Stimulated activated CD8-positive, alpha-beta memory T cell treated with anti-CD3 and anti-CD28 coated beads, Interleukin-4, amount 100 ng/mL, for 1 hour (primary cell): ENCODE measurements at places on chromosomes 12 and 14.

DNA sequence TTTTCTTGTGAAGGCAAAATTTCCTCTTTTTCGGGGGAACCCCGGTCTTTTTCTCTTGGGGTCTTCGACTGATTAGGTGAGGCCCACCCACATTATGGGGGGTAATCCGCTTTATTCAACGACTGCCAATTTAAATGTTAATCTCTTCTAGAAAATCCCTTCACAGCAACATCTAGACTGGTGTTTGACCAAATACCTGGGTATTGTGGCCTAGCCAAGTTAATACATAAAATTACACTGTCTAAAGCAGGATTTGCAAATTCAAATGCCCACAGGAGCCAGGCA is 170.0 kb upstream of the FOXN3 start:
- DNase-seq: no peak

DNA sequence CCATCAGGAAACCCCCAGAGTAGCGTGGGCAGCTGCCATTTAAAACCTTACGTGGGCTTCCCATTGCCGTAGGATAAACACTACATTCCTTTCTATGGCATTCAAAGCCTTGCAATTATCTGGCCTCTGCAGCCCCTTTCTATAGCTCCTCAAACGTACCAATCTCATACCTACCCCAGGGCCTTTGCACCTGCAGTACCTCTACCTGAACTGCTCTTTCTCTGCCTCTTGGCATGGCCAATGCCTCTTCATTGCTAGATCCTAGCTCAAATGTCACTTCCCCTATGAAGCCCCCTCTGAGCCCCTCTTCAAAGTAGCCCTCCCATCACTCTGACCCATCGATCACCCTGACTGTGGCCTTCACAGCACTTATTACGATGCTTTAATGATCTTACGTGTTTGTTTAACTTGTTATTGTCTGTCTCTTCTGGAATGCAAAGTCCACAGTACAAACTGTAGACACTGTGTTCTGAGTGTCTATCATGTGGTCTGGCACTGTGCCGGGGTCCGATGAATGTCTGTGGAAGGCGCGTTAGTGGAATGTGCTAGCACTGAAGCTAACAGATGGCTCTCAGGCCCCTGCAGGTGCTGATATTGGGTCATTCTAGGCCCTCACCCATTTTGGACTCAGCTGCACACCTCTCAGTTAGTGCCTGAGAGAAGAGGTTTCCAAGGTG is 157.3 kb upstream of the NOS1 start:
- DNase-seq: no peak

DNA sequence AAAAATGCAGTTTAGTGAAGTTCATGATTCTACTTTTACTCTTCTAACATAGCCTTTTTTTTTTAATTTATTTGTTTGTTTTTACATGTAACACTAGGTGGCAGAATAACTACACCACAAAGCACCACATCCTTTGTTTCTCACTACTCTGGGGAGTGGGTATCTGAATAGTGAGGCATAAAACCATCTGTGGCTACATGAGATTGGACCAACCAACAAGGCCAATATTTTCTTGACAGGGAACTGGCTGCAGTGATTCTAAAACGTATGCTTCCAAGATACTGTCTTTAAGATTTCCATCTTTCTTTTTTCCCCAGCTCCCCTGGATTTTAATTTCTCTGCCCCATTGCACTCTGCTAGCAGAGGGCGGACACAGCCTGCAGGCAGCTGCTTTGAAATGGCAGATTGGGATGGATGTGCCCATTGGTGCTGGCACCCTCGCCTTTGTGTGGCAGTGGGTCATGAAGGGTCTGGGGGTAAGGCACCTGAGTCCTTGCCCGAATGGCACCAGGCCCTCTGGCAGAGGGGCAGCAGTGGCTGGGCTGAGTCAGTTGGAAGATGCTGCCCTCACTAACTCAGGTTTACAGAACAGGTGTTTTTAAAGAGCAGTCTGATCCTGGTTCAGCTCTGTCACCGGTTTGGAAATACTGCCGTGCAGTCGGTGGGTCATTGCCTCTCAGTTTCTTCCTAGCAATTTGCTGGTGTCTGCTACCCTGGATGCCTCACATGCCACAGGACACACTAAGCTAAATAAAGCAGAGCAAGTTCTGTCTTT is 429.1 kb downstream of the RAD51B start:
- DNase-seq: no peak

DNA sequence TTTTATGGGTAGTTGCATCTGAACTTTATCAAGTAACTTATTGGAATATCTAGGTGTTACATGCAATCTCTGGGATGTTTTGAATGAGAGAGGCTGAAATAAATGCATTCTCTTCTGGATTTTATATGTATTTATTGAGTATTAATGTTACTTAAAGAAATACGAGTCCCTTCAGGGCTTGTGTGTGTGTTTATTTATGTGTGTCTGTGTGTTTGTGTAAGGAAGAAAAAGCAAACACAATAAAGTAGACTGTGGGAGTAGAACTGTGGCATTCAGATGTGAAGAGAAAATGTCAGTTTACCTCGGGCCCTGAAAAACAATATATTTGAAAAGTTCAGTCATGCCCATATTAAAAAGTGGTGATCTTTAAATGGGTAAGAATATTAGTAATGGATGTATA is 250.5 kb downstream of the RPL10L start:
- no peak for DNase-seq

DNA sequence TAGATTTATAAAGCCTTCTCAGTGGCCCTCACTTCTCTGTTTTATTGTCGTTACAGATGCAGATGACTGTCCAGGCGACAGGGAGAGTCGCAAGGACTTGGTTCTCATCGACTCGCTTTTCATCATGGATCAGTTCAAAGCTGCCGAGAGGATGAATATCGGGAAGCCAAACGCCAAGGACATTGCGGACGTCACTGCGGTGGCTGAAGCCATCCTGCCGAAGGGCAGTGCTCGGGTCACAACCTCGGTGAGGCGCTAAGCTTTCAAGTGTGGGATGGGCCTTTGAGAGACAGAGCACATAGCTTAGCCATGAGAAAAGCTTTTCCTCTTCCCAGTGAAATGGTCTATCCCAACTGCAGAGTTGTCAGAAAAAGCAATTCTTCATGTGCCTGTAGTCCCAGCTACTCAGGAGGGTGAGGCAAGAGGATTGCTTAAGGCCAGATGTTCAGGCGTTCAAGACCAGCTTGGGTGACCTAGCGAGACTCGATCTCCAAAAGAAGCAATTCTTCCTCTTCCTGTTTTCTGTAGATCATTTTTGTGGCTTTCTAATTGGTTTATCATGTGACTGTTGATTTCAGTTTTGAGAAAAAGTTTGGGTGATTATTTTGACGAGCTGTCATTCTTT is 56.4 kb downstream of the EP400 start:
- no peak for DNase-seq

DNA sequence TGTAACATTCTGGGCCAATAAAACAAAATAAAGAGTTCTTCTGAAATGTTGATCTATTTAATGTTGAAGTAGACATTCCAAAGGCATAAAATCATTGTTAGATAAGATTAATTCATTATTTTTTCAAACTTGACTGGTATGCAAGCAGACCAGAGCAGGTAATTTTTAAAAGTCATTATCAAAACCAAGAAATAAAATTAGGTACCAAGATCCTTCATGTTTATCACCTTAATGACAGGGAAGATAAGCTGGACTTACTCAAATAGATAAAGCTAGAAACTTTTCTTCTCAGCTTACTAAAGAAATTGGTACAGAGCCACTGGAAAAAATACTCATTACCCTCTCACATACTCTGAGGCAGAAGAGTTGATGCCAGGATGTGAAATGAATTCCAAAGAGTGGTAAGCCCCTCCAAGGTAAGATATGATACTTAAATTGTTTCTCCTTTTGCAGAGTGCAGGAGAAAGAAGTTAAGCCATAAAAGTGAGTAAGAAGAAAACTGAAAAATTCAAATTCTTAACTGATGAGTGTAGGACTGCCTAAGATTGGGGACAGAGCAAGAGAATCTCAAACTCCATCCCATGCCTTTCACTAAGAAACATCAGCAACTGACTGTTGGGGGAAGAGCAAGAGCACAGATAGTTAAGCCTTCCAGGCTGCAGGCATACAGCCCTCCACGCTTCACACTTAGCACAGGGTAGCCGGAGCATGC is 111.9 kb downstream of the SLC41A2 start:
- no peak for DNase-seq

DNA sequence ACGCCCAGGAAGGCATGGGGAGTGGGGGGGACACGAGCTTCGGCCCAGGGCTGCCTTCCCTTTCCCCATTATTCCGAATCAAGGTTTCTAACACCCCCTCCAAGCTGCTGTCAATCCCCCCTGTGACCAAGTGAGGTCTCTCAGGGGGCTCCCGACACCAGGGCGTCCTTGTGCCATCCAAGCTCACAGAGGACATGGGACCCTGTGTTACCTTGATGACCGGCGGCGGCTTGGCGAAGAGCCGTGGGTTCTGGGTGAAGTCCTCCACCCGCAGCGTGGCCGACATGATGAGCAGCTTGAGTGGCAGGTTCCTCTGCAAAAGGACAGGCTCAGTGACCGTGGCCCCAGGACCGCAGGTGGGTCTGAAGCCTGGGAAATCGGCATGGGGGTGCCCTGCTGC is 20.3 kb downstream of the DHX37 start:
- DNase-seq: no peak

GRCh38 chr12:80268924-80269749 is 169.8 kb downstream of the OTOGL start:
- DNase-seq: no peak

DNA sequence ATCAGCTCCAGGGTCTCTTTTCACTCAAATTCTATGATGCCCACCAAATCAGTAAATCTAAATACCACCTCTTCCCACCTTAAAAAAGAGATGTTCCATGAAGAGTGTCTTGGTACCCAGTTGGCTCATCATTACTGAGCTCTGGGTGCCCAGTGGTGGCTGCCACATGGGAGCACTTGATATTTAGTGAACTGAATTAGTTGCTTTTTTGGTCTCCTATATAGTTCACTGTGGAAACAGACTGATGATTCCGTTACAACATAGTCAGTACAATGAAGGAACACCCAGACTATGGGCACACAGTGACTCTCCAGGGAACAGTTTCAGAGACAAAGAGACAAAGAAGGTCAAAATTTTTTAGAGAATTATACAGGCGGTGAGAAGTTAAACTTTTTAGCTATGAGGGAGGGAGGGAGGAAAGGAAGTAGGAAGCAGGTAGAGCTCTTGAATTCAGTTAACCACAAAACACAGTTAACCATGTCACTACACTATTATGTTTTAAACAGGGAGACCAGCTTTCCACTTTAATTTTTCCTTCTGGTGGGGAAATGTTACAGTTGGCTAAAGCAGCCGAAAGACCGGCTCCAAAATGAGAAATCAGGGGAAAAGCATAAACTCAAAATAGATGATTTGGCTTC is 14.6 kb upstream of the YY1 start:
- no peak for DNase-seq

DNA sequence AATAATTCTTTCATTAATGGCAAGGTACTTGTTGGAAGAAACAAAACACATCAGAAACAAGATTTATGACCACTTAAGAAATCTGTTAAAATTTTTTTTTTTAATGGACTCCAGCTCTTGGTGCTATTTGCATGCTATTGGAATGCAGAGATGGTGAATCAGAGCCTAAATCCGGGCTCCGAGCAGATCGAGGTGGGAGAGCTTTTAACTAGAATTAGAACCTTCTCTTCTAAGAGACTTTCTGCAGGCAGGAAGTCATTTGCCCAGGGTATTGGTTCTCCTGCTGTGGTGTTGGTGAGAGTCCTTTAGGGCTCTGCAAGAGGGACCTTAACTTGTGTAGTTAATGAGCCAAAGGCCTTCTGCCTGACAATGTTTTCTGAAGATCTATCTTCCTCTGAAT is 419.4 kb downstream of the SNAPC1 start:
- no peak for DNase-seq
